ENCODE measurements at places on chromosomes 3 and 15.

DNA sequence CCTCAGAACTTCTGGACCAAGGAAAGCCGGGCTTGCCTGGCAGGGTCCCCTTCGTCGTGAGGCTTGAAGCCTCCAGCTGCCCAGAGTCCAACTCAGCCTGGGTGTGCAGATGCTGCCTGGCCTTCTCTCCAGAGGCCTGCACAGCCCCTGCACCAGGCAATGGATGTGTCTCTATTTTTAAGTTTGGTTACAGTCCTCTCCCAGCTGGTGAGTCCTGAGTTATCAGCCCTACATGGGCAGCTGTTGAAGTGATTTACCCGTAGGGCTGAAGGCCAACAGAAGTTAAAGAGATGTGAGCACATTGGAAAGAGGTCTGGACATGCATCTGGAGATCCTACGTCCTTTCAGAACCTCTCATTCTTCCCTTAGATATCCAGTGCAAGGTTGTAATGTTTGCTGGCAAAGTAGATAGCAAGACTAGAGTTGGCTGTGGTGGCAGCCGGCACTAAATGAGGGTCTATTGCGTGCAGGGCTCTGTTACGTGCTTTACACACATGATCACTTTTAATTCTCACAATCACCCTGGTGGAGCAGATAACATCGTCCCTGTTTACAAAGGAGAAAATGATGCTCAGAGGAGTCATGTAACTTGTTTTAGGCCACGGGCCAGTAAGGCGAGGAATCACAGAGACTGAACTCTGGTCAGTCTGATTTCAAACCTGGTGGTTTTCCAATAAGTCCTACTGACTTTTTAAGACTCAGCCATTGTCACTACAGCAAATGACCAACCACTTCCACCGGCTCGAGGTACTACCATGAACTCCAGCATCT, 9.9 kb downstream of the FYCO1 start:
- no peak for DNase-seq

GRCh38 chr3:3699816-3700633, 99.2 kb upstream of the LRRN1 start:
- DNase-seq, result no peak

DNA sequence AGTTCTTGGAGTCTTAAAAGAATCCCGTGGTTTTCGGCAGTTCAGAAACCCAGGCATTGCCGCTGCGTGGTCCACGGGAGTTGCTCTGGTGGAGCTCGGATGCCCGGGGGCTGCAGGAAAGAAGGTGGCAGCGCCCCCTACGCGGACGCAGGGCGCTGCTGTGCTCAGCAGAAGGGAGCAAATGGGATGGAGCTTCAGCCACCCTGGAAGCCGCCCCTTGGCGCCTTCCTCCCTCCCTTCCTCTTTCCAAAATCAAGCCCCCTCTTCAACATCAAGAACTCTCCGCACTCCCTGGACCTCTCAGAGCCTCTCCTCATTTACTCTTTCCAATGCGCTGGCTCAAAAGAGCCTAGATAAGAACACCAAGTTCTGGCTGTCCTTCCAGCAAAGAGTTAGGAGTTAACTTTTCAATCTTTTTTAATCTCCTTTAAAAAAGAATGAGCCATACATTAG, 880 bp upstream of the CHRNA7 start:
- DNase-seq, result no peak

- no peak for DNase-seq
Measured at GRCh38 chr3:118165413-118165812, 869.2 kb downstream of the IGSF11 start.

- no peak for DNase-seq
Measured at GRCh38 chr3:60434950-60435349, 816.3 kb downstream of the FHIT start.

DNA sequence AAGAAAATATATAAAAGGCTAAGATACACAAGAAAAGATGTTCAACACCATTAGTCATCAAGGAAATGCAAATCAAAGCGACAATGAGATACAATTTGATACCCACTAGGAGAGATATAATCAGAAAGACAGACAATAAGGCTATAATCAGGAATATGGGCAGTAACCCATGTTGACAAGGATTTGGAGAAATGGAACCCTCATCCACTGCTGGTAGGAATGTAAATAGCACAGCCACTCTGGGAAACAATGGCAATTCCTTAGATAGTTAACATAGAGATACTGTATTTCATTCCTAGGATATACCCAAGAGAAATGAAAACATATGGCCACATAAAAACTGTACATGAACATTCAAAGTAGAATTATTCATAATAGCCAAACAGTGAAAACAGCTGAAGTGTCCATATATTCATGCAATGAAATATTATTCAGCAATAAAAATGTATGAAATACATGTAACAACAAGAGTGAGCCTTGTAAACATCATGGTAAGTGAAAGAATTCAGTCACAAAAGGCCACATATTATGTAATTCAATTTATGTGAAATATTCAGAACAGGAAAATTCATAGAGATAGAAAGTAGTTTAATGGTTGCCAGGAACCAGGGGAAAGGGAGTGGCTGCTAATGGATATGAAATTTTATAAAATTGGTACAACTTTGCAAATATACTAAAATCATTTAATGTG, 18.2 kb upstream of the COL8A1 start:
- no peak for DNase-seq

GRCh38 chr3:16474920-16475319, 38.6 kb downstream of the RFTN1 start:
- no peak for DNase-seq

Measured in Caco-2 (cell line).